Central memory CD4-positive, alpha-beta T cell (primary cell): ENCODE measurements at places on chromosomes 1 and 21.

- no peak for DNase-seq
These were observed 47.4 kb upstream of the C21orf91 start for GRCh38 chr21:17866590-17866989.

GRCh38 chr21:37659874-37660273 lies 256.4 kb downstream of the KCNJ6 start:
- DNase-seq: no peak

GRCh38 chr1:109547463-109548320 lies 723 bp upstream of the GNAI3 start:
- DNase-seq: peak; percentile 8

GRCh38 chr1:243732637-243733036 lies 117.4 kb downstream of the AKT3 start:
- DNase-seq: no peak

- DNase-seq: no peak
These were observed 109.9 kb downstream of the NGF start for GRCh38 chr1:115228191-115228590.

DNA sequence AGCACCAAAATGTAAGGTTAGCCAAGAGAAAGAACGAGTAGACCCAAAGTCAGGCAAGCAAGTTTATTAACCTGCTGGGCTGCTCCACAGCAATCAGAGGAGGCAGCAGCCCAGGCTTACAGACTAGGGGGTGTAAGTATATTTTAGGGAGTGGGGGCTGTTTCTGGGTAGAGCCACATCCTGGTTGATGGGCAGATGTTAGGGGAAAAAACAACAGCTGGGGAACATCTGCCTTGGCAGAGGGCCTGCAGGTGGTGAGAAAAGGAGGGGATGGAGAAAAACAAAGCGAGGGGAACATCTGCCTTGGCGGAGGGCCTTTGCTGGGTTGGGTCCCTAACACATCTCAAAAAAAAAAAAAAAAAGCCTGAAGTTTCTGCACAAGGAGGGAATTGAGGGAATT lies 9.7 kb upstream of the ZBTB48 start:
- DNase-seq: no peak

DNA sequence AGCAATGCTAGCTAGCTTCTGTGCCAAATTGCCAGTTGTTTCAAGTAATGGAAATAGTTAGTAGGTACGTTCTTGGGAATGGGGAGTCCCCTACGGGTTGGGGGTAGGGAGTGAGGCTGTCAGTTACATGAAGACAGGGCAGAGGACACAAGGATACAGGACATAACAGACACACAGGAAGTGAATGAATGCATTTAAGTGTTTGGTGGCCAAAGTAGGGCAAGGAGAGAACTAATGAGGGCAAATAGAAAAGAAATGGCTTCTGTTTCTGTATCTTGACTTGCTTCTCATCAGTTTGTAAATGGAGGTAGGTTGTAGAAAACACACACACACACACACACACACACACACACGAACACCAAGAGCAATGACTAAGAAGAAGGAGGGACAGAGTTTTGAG lies 142.2 kb downstream of the S1PR1 start:
- no peak for DNase-seq

GRCh38 chr1:163912170-163912884 lies 590.6 kb downstream of the NUF2 start:
- no peak for DNase-seq

GRCh38 chr1:19315378-19316198 lies 3.5 kb downstream of the SLC66A1 start:
- no peak for DNase-seq

GRCh38 chr1:17361687-17362086 lies 10.3 kb upstream of the PADI6 start:
- DNase-seq: no peak

DNA sequence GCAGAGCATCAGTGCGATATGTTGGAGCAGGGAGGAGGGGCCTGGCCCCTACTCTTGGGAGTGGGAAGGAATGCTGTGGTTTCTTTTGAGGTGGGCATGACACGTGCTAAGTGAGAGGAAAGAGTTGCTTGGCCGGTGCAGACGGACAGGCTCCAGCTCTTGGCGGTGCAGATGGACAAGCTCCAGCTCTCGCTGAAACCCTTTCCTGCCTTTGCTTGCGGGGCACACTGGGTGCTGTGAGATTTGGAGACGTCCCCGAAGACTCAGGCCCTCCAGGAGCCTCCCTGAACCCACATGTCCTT lies 15.9 kb downstream of the PDXK start:
- no peak for DNase-seq

DNA sequence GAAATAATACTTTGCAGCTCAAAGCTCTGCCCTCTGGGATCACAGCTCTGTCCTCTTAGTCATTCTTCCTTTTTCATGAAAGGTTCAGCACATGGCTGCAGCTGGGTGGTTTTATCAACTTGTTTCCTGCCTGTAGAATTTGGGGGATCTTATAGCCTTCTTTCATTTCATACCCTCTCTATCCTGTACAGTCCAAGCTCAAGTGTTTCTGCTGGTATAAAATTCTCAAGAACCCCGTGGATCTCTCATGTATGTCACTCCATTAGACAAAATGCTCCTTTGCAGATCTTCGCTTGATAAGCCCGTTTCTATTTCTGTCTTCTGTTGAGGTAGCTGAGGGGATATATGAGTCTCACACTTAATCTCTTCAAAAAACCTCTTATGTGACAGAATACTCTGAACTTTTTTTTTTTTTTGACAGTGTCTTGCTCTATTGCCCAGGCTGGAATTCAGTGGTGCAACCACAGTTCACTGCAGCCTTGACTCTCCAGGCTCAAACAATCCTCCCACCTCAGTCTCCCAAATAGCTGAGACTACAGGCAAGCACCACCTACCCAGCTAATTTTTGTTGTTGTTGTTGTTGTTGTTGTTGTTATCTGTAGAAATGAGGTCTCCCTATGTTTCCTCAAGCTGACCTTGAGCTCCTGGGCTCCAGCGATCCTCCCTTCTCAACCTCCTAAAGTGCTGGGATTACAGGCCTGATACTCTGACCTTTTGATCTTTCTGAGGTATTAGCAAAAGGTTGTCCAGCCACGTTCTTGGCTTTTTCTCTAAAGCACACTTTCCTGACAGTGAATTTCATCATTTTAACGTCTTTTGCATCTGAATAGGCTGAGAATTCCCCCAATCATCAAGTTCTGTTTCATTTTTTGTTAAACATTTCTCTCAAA lies 24.6 kb upstream of the COL9A2 start:
- DNase-seq: no peak

DNA sequence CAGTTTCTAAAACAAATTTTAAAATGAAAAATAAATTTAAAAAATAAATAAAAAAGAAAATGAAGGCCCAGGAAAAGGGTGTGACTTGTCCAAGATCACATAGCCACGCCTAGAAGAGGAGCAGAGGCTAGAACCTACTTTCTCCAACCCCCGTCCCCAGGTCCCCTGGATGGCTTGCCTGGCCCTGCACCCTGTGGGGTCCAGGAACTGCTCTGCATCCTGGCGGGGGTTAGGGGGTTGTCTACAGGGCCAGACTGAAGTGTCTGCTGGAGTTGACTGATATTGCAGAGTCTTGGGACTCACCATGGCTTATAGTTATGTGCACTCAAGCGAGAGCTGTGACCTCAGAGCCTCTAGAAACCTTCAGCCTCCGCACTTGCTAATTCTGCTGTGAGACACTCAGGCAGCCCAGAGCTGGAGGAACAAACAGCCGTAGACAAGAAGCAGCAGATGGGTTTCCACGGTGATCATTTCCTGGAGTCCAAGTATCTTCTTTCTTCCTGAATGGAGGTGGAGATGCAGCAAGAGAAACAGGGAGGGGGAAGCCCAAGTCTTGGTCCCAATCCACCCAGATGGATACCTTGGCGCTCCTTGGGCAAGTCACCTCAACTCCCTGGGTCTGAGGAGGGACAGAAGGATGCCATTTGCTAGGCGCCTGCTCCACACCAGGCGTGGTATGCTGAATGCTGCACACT lies 5.2 kb upstream of the EXTL1 start:
- no peak for DNase-seq

DNA sequence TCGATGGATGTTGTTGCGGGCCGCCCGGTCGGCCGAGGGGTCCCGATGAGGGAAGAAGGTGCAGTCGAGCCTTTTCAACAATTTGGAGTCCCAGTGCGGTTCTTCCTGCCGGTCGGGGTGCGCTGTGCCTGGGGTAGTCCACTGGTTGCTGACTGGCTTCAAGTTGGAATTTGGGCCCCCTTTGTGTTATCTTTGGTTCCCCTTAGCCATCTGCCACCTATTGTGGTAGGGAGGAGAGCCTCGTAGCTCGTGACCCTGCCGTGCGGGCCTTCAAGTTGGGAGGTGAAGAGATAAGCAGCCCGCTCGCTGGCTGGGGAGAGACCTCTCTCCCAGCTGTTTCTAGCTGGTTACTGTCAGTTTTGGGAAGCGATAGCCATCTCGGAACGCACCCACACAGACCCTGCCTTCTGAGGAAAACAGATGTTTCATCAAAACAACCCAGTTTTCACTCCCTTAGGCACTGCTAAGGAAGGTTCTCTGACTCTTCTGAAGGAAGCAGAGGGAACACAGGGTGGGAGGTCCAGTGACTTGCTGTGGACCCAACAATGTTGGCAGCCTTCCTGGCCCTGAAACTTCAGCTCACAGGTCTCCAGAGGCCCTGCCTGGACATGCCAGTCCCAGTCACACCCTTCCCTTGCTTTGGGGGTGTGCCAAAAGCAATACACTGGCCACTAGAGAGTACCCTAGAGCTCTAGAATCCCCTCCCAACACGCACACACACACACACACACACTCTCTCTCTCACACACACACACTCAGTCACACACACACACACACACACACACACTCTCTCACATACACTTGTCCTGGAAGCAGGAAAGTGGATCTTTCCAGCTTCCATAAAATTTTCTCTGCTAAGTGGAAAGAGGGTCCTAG lies 1.0 kb downstream of the BTG2 start:
- DNase-seq: peak; percentile 37

DNA sequence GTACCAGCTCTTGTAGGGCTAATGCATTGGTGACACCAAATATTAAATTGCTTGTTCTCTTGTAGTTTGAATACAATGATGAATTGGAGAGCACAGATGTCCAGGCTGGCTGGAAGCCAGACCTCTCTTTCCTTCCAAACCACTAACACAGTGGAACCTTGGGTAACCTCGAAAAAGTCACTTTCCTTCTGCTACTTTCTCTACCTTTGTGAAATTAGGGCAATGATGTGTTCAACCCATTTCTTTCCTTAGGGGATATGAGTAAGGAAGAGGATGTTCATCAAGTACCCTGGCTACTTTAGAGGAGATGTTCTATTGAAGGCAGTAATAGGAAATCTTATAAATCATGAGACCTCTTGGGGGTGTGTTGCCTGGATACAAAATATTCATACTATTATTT lies 55.7 kb downstream of the XCL2 start:
- DNase-seq: no peak

DNA sequence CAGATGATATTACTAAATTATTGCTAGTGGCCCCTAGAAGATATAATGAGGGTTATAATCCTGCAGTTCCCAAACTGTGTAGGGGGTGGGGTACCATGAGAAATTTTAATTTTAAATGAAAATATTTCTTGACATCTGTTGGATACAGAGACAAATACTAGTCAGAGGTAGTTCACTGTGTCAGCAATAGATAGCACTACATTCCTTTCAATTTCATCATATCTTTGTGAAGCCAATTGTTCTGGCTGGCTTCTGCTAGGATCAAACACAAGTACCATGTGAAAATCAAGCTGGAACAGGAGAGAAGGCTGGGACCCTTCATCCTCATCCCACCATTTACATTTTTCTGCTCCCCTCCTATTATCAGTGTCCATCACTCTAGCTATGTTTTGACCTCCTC lies 208.1 kb downstream of the USH2A start:
- DNase-seq: no peak

- DNase-seq: peak; percentile 1
These were observed 219.8 kb upstream of the DUSP10 start for GRCh38 chr1:221961532-221962292.

DNA sequence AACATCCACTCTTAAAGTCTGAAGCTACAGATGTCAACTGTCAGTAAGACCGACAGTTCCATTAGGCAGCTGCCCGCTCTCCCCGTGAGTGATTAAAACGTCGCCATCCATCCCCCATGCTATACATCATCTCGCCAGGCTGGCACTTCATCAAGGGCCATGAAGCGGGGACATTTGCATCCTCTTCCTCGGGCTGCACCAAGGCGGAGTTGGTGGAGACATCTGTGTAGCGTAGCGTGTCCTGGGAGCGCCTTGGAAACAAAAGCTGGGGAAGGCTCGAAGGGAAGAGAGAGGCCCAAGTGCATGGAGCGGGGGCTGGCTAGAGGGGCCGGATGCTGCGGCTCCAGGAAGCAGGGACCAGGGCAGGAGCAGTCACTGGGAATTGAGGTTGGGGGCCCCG lies 250.1 kb downstream of the KAZN start:
- DNase-seq: no peak

- DNase-seq: no peak
These were observed 94.3 kb upstream of the C1orf105 start for GRCh38 chr1:172326136-172326535.

- no peak for DNase-seq
These were observed 9.1 kb downstream of the NHLH1 start for GRCh38 chr1:160375788-160376524.

- DNase-seq: no peak
These were observed 11.3 kb upstream of the SLC6A17 start for GRCh38 chr1:110138956-110139355.

- DNase-seq: no peak
These were observed 257.7 kb downstream of the FAF1 start for GRCh38 chr1:50702395-50702794.

DNA sequence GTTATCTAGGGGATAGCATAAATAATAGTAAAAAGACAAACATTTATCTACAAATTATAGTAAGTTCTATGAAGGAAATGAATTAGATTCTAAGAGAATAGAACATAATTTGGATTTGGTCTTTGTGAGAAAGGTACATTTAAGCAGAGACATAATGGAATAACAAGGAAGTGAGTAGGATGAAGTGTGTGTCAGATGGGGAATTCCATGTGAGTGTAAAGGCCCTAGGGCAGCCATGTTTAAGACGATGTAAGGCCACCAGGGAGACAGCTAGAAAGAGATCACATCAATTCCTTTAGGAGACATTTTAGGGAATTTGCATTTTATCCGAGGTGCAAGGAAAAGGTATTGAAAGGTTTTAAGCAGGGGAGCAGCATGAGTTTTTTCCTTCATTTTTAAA lies 33.8 kb upstream of the ELAVL4 start:
- DNase-seq: no peak

- no peak for DNase-seq
These were observed 33.7 kb downstream of the CCDC185 start for GRCh38 chr1:223426936-223427335.
